ENCODE measurements at places on chromosomes 11 and 22.

GRCh38 chr11:119726585-119727522, 2.1 kb downstream of the NECTIN1 start:
- DNase-seq: no peak

- no peak for DNase-seq
Observed at GRCh38 chr11:123608371-123608770, 46.1 kb downstream of the SCN3B start.

DNA sequence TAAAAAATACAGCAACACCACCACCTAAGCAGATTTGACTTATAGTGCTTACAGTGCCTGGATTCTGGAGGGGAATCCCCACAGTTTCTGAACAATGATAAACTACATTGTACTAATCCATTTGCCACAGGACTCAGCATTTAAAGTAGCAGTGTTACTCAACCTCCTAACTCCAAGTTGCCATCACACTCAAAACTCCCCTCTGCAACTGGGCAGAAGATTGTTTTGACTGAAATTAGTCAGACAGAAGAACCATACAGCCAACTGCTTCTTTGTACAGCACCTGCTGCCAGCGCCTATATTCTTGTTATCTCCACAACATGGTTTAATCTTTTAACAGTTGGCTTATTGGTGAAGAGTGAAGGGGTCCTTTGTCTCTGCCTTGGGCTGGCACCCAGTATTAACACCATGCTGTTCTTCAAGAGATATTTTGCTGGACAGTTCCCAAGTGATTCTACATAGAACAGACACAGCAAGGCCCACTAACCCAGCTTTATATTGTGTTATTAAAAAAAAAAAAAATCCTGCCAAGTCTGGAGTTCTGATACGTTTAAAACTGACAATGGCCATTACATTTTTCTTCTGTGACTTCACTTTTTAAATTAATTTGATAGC, 273.2 kb downstream of the DCDC1 start:
- DNase-seq: no peak

- DNase-seq: no peak
Observed at GRCh38 chr22:29717789-29718188, 2.0 kb upstream of the CABP7 start.

DNA sequence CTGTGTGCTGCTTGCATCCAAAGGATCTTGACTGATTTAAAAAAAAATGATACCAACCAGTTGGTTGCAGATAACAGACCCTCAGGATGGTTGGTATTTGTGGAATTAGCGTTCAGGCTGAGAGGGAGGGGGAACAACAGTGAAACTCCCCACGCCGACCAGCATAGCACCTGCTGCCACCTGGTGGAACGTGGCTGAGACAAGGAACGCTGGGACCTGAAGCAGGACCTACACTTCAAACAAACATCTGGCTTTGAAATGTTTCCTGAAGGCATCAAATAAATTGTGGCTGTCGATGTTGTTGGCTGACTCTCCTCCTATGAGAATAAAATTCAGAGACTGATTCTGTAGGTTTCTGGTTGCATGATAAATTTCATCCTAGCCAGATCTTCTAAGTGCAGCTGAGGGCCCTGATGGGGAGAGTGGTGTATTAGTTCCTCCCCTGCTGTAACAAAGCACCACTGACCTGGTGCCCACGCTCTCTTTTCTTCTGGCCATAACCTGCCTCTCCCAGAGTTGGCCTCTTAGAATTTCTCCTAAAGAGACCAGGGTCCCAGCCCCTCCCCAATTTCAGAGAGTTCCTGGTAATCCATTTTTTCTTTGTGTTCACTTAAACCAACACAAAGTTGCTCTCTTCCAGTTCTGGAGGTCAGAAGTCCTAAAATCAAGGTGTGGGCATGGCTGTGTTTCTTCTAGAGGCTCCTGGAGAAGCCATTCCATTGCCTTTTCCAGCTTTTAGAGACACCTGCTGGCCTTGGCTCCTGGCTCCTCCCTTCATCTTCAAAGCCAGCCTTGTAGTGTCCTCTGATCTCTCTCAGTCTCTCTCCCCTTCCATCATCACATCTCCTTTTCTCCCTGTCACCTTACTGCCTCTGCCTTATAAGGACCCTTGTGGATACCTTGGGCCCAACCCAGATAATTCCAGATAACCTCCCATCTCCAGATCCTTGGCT, 17.3 kb downstream of the APOL2 start:
- peak; percentile 22 for DNase-seq

DNA sequence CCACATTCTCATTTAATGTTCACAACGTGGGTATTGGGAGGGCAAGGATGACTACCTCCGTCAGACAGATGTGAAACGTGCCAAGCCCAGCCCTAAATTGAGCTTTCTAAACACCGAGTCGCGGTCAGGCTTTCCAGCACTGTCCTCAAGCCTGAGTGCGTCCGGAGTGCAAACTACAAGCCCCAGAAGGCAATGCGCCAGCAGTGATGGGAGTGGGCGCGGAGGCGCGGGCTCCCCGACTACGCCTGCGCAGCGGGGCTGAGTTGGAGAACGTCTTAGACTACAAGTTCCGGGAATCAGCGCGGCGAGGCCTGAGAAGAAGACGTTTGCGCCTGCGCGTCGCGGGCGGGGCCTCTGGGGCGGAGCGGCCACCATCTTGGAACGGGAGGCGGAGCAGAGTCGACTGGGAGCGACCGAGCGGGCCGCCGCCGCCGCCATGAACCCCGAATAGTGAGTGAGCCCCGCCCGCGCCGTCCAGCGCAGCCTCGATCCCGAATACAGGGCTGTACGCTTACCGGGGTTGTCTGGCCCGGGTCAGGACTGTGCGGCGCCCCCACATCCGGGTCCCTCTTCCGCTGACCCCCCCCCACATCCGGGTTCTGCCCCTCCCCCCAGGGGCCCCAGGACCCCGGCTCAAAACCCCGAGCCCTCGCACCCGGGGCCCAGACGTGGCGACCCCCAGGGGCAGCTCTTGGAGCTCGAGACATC, at the start of gene RAB1B:
Gene RAB1B (plus strand): TSS at position 396 of the 708 bp plus-strand sequence. CDS start 41 bp downstream, at position 437.
- DNase-seq: peak; percentile 100

- no peak for DNase-seq
Observed at GRCh38 chr22:27598792-27599191, 202.8 kb downstream of the MN1 start.

GRCh38 chr11:133953999-133954398, 2.8 kb downstream of the IGSF9B start:
- no peak for DNase-seq

- DNase-seq: no peak
Observed at GRCh38 chr11:75896843-75897419, 81.9 kb downstream of the UVRAG start.

DNA sequence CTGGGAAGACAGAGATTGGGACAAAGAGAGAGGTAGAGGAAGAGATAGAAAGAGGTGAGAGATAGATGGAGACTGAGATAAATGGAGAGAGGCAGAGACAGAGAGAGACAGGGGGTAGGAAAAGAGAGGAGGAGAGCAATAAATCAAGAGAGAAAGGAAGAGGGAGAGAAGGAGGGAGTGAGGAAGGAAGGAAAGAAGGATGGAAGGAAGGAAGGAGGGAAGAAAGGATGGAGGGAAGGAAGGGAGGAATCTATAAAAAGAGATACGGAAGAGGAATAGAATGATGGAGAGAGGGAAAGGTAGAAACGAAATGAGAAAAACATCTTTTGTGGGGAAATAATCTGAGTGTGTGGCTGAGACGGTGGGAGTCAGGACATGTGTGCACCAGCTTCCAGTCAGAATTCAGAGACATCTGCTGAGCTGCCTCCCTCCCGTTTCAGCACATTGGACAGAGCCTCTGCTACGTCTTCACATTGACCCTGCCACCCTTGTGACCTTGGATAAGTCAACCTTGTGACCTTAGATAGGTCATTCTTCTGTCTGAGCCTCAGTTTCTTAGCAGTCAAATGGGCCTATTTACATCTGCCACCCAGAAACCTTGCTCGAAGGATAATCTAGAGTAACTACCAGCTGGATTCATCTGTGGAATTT, 417.8 kb downstream of the MIAT start:
- DNase-seq: no peak

- no peak for DNase-seq
Observed at GRCh38 chr11:14370496-14370895, 11.5 kb upstream of the RRAS2 start.

DNA sequence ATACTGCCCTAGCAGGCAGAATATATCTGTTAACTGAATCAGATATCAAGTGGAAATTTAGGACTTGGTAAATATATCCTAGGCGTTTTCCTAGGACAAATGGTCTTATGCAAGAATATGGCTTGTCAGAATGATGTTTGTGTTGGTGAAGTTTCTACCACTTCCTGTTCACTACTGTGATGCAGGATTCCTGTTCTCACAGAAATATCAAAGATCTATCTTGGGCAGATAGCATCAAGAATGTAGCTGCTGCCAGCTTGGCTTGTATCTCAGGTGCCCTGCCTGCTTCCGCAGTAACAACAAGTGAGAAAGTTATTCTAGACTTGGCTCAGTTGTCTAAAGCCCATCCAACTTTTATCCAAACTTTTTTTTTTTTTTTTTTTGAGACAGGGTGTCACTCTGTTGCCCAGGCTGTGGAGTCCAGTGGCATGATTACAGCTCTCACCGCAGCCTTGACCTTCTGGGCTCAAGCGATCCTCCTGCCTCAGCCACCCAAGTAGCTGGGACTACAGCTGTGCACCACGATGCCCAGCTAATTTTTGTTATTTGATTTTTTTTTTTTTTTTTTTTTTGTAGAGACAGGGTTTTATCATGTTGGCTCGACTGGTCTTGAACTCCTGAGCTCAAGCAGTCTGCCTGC, 61.3 kb downstream of the PPME1 start:
- no peak for DNase-seq

GRCh38 chr11:62554387-62555167, 8.0 kb upstream of the AHNAK start:
- no peak for DNase-seq

All from activated T-helper 9 cell treated with anti-CD3 and anti-CD28 coated beads, Interleukin-2, amount 50 U/mL, for 16 hours (primary cell).